ENCODE measurements at places on chromosomes 11 and 22. TPM values are rescaled to one million over a fixed set of nuclear protein-coding genes. Genes with fewer than 3 reads are reported as not detected.

Gene ACRV1
- not detected for total RNA-seq

Gene CEP126
- total RNA-seq, result 3.3 TPM

Gene SYT7
- 1.8 TPM for total RNA-seq

Gene RGL4
- not detected for total RNA-seq

Gene PLAAT2
- 0.99 TPM for total RNA-seq

Gene PRSS23
- 452 TPM for total RNA-seq

Gene LSP1
- total RNA-seq, result 3.2 TPM

Gene CECR2
- 0.05 TPM for total RNA-seq

Gene RASSF10
- total RNA-seq, result 2.5 TPM

Gene PRG3
- not detected for total RNA-seq

Gene C11orf52
- not detected for total RNA-seq

Gene SERPING1
- total RNA-seq, result 1.2 TPM

Gene EI24
- total RNA-seq, result 108 TPM

Gene MRGPRE
- not detected for total RNA-seq

Gene KRTAP5-8
- total RNA-seq, result not detected

Gene ABTB2
- total RNA-seq, result 29.9 TPM

Gene LYVE1
- total RNA-seq, result 0.84 TPM

Gene FGF19
- 0.09 TPM for total RNA-seq

Gene CRYBB3
- total RNA-seq, result not detected

Gene IFTAP
- total RNA-seq, result 14.8 TPM

Gene C11orf87
- 0.07 TPM for total RNA-seq

Gene OR52I2
- not detected for total RNA-seq

Gene OR5B17
- total RNA-seq, result not detected

Gene LRRC4C
- total RNA-seq, result not detected

Gene OR4A16
- total RNA-seq, result not detected

Gene OR8G5
- not detected for total RNA-seq

Gene PACSIN3
- total RNA-seq, result 29.5 TPM

Gene TTC36
- not detected for total RNA-seq

Measured in A549 treated with GW870086 at 1 μM for 4 hours (cell line).